Activated naive CD8-positive, alpha-beta T cell treated with anti-CD3 and anti-CD28 coated beads, Interleukin-2, amount 10 ng/mL, durations not matched to agents 7 days and 5 days (primary cell): ENCODE measurements at places on chromosomes 1 and 21. TPM values are rescaled to one million over a fixed set of nuclear protein-coding genes. Genes with fewer than 3 reads are reported as not detected.

Gene OSCP1
- total RNA-seq = 1.8 TPM

Gene KRTAP20-2
- total RNA-seq = not detected

DNA sequence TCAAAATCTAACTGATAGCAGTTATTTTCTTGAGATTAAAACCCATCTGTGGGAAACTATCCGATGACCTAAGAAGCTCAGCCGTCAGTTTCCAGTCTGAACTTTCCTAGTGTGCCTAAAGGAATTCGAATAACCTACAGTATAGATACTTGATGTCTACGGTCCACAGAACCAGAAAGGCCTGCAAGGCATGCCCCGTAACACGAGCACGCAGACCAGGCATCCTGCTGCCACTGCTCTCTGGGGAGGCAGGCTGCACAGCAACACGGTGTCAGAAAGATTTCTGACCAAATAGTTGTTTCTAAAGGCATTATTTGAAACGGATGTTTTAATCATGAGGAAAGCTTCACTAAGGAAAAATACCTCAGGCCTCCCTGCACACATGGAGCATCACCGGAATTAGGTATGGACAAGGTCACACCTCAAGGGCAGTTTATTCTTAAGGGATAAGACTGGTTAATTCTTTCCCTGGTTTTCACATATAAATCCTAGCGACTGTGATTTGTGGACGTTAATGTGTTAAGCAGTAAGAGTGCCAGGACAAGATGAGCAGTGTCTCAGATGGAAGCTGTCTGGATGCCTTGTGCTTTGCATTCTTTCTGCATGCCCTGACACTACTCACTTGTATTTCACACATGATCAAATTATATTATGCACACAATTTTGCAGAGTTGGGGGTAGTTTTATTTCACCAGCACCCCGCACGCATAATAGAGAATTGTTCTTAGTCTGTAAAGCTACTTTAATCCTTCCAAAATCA is 49.0 kb upstream of the NADK start:
- H3K4me3 ChIP-seq = no peak overlapping the region
- no peaks in the 10 kb centered on the region for H3K27me3 ChIP-seq
- peaks cover 23% of the 10 kb centered on the region for H3K4me1 ChIP-seq
- no peak overlapping the region for H3K27ac ChIP-seq
- peaks cover 10% of the 10 kb centered on the region for H3K36me3 ChIP-seq

DNA sequence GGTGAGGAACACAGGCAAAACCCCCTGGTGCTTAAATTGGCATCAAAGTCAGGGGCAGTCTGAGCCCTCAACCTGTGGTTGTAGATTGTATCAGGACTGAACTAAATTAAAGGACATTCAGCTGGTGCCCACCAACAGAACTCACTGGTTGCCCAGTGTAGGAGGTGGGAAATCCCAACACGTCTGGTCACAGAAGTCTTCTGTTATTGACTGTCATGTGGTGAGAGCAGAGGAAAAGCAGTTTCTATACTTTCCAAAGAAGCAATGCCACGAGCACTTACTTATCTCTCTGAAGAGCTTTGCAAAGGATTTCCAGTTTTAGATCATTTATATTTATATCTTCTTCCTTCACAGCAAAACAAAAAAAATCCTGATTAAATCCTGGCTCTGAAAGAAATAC is 15.0 kb upstream of the ACTA1 start:
- H3K36me3 ChIP-seq = peaks cover 29% of the 10 kb centered on the region
- peaks cover 3% of the 10 kb centered on the region for H3K4me1 ChIP-seq
- no peak overlapping the region for H3K4me3 ChIP-seq
- H3K27me3 ChIP-seq = no peaks in the 10 kb centered on the region
